ENCODE measurements at places on chromosomes 1 and 21. TPM values are rescaled to one million over a fixed set of nuclear protein-coding genes. Genes with fewer than 3 reads are reported as not detected.

The OR6P1 gene
- not detected for total RNA-seq

The GJC2 gene
- 2.7 TPM for total RNA-seq

The GADD45A gene
- 8.6 TPM for total RNA-seq

The GBP6 gene
- not detected for total RNA-seq

The DNM3 gene
- 14.2 TPM for total RNA-seq
